ENCODE measurements at places on chromosomes 2 and 18. TPM values are rescaled to one million over a fixed set of nuclear protein-coding genes. Genes with fewer than 3 reads are reported as not detected.

EPAS1 gene
- 13.5 TPM for total RNA-seq

PJVK gene
- 4.2 TPM for total RNA-seq

NFU1 gene
- total RNA-seq, result 32.9 TPM

MYO1B gene
- total RNA-seq, result 59.5 TPM

PDE1A gene
- 41.8 TPM for total RNA-seq

All from temporal lobe (tissue), 4 donors.